ENCODE measurements at places on chromosomes 5 and 9.

GRCh38 chr9:133667759-133668450 lies 31.7 kb downstream of the DBH start:
- no peak for DNase-seq

DNA sequence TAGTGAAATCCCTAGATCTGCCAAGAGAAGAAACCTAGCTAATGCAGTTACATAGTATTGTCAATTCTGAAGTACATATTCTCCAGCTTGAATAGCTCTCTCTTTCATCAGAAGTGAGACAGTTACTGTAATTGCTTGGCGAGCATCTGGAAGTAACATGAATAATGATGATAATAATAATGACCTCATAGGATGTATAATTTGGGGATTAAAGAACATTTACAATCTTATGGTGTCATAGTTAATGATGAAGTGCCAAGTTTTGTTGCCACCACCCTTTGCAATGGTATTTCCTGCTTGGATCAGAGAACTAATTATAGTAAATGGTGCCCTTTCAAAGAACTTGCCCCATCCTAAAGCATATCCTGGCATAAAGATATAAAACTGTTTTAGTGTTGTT lies 201.4 kb downstream of the ADAMTSL1 start:
- no peak for DNase-seq

GRCh38 chr5:140325486-140325885 lies 20.9 kb downstream of the HBEGF start:
- no peak for DNase-seq

- DNase-seq, result no peak
These were observed 25.1 kb downstream of the MACROH2A1 start for GRCh38 chr5:135373736-135374515.

- DNase-seq, result no peak
These were observed 5.5 kb upstream of the LTC4S start for GRCh38 chr5:179788193-179788854.

GRCh38 chr9:136697146-136697820 lies 10.0 kb upstream of the AGPAT2 start:
- peak; percentile 8 for DNase-seq

DNA sequence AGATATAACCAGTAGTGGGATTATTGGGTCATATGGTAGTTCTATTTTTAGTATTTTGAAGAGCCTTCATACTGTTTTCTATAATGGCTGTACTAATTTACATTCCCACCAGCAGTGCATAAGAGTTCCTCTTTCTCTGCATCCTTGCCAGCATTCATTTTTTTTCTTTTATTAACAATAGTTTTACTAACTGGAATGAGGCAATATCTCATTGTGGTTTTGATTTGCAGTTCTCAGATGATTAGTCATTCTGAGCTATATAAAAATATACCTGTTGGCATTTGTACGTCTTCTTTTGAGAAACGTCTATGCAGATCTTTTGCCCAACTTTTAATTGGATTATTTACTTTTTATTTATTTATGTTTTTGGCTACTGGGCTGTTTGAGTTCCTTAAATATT lies 1579.3 kb upstream of the CDH6 start:
- no peak for DNase-seq

DNA sequence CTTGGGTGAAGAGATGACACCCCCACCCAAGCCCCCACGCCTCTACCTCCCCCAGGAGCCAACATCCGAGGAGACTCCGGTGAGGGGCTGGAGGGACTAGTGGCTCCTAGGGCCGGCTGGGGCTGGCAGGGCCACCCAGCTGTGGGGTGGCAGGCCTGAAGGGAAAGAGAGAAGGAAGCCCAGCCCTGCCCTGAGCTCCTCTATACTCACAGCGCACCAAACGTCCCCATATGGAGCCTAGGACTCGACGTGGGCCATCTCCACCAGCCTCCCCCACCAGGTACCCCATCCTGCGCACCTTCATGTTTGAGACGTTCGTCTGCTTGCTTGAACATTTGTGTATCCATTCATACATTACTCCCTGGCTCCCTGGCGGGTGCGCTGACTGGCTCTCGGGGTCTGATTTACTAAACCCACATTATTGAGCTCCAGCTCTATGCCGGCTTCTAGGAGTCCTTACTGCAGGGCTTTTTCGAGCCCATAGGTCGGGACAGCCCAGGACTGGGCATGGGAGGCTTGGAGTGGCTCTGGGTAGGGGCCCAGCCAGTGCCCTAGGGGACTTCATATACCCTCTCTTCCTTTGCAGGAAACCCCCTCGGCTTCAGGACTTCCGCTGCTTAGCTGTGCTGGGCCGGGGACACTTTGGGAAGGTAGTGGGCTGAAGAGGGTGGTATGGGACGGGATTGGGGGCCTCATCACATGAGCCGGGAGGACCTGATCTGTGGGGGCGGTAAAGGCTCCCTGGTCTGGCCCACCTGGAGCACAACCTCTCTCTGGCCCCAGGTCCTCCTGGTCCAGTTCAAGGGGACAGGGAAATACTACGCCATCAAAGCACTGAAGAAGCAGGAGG lies 9.1 kb downstream of the ZDHHC12 start:
- no peak for DNase-seq

- peak; percentile 4 for DNase-seq
These were observed 26.0 kb downstream of the TPD52L3 start for GRCh38 chr9:6354072-6354686.

DNA sequence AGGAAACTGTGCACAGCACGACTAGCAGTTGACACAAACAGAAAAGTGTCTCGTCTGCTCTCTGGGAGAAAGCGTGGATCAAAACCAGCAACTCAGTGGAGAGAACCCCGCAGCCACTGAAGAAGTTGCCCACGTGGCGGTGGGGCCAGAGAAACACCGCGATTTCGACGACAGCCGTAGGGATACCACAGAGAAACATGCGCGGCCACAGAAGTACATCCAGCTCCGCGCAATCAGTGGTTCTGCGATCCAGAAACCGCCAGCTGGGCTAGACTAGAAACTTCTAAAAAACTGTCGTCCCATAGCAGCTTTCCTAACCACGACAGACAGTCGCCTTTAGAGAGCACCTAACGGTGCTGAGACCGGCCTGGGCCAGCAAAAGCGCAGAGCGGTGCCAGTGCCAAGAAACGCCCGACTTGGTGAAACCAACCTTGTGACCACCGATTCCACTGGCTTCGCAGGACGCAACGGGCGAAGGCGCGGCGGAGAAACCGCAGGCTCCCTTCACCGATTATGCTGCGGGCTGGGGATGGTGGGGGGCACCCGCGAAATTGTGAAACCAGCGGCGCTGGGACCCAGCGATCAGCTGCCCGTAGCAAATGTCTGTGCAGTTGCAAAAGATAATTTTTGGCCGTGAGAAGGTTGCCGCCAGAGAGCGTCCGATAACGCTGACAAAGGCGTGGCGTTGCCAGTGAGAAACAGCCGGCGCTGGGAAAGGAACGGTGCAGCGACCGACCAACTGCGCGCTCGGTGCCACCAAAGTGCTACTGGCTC lies 2.7 kb upstream of the ANXA2R start:
- peak; percentile 51 for DNase-seq

GRCh38 chr5:157566902-157567489 lies 8.6 kb downstream of the ADAM19 start:
- no peak for DNase-seq

DNA sequence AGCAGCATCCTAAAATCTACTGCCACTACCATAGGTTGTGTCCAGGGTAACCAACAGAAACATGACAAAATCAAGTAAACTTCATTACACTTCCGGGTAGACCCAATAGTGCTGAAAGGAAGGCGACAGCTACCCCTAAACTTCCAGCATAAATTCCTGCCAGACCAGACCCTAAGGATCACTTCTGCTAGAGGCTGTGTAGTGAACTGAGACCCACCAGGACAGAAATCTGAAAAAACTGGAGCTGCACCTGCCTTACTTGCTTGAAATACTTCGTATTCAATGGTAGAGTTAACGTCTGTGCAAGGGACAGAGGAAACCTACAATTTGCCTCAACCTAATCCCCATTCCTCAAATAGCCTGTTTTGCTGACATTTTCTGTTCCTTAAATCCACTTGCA lies 1.0 kb upstream of the SECISBP2 start:
- no peak for DNase-seq

GRCh38 chr5:571791-572190 lies 40.3 kb upstream of the CEP72 start:
- no peak for DNase-seq

DNA sequence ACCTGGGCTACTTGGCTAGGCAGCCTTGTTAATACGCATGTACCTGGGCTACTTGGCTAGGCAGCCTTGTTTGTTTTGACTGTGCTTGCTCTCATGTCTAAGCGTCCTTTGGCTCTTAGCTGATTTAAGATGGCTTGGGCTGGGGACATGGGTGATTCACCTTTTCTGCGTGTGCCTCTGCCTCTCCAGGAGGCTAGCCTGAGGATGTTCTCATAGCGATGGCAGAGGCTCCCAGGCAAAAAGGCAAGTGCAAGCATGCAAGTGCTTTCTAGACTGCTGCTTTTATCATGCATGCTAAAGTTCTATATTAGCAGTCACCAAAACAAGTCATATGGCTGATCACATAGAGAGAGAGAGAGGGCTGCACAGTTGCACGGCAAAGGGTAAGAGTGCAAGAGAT lies 300.5 kb downstream of the IRX1 start:
- no peak for DNase-seq

- DNase-seq, result no peak
These were observed 443.8 kb downstream of the SPOCK1 start for GRCh38 chr5:137055271-137055872.

DNA sequence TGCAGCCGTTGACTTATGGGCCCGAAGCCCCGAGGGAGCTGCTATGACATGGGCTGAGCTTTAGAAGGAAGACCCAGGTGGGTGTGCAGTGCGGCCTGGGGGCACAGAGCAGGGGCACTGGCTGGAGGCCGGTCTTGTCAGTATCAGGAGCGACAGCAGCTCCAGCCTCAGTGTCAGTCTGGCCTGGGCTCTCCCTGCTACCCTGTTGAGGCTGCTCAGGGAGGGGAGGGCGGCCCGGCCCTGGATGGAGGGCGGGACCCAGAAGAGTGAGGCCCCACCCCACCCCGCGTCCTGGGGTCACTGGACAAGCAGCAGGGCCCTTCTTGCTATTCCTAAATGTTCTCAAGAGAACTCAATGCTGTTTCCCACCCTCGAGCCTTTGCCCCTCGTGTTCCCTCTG lies 18.0 kb downstream of the GFI1B start:
- no peak for DNase-seq

- DNase-seq, result no peak
These were observed 48.4 kb upstream of the FOXI1 start for GRCh38 chr5:170057311-170057710.

DNA sequence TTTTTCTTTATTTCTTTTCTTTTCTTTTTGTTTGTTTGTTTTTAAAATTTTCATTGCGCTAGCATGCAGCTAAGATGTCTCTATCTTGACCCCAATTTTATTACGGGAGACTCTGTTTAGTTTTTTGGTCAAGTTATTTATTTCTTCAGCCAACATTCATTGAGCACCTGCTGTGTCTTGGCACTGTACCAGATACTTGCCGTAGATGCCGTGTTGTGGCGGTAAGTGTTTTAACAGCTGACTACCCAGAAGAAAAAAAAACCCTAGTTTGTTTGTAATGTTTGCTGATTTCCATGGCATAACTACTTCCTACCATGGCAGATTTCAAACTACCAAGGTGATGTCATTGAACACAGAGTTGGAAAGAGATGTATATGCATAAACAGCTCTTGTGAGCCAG lies 65.0 kb downstream of the UGCG start:
- DNase-seq, result no peak

- DNase-seq, result no peak
These were observed 73.8 kb downstream of the LHFPL2 start for GRCh38 chr5:78574731-78575161.

- no peak for DNase-seq
These were observed 125.7 kb downstream of the COL23A1 start for GRCh38 chr5:178464431-178465048.

DNA sequence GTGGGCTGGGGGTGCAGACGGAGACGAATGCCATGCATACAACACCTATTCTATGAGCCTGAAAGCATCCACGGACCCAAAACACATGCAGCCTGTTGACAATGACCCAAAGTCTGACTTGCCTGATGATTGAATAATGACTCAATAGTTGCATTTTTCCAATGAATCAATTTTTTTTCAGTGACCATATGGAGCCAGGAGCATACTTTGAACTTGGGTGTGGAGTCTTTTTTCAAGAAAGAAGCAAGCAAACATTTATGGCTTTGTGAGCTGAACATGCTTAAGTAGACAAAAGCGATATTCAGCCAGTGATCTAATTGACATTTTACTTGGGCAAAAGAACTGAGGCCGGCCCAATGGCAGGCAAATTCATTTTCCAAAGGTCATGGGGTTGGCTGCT lies 283.9 kb upstream of the PANK3 start:
- DNase-seq, result no peak

- peak; percentile 65 for DNase-seq
These were observed at the start of gene SVEP1 for GRCh38 chr9:110579034-110579861. TSS of gene SVEP1 (minus strand) at chr9:110579741. CDS start at chr9:110579543, 198 bp downstream.

DNA sequence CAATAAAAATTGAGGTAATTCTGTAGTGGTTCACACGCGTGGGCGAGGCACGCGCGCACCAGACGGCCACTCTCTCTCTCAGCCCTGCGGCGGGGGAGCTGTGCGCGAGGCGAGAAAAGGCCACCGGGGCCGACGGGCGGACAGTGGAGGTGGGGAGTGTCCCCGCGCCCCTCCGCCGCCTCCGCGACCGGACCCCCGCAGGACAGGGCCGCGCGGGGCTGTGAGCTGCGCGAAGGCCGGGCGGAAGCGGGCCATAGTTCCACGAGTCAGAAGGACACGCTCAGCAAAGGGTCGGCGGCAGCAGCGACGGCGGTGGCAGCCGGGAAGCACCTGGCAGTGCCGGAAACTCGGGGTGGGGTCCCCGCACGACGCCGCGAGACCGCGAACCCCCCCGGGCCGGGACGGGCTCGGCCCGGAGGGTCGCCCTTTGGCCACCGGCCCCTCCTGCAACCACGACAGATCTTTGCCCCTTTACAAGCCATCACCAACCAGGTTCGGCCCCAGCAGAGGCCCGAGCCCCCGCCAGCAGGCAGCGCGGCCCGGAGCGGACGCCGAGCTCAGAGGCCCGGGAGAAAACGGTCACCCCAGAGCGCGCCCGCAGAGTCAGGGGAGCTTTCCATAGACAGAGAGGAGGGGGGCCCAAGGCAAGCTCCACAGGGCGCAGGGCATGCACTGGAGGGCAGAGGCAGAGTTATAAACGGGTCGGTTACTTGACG lies 60.9 kb downstream of the ZNF354C start:
- no peak for DNase-seq

GRCh38 chr5:74951865-74952264 lies 85.7 kb upstream of the FAM169A start:
- no peak for DNase-seq

All from nephron progenitor cell (in vitro differentiated cells).